Dermis microvascular lymphatic vessel endothelial cell (primary cell): ENCODE measurements at places on chromosomes 7 and 10.
A peak's percentile ranks its signal among the peaks of the same experiment; 100 is the strongest.

DNA sequence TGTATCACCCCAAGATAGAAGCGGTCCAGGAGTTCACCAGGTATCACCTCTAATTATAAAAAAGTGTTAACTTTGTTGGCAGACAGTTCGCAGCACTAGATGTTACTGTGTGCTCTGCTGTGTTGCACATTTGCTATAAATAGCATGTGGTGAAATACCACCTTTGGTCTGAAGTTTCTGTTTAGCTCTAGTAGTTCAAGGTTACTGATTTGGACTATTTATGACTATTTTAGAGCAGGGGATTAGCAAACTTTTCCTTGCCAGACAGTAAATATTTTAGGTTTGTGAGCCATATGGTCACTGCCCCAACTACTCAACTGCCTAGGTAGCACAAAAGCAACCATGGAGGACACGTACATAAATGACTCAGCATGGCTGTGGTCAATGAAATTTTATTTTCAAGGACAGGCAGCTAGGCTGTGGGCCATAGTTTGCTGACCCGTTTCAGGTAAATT lies 16.5 kb downstream of the DENND10 start:
- no peak for DNase-seq

- no peak for DNase-seq
These were observed 66.8 kb downstream of the NRP1 start for GRCh38 chr10:33267708-33268107.

DNA sequence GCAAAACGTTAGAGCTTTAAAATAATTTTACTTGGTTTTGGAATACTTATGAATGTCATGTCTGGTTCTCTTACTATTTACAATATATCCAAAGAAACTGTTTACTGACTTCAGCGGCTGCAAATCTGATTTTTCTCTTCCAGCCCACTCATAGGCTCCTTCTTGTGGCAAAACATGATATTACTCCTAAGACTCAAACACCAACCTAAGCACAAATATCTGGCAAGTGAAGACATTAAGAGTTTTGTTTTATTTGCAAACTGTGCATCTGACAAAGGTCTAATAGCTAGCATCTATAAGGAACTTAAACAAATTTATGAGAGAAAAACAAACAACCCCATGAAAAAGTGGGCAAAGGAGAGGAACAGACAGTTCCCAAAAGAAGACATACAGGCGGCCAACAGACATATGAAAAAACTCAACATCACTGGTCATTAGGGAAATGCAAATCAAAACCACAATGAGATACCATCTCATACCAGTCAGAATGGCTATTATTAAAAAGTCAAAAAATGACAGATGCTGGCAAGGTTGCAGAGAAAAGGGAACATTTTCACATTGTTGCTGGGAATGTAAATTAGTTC lies 20.3 kb upstream of the GJC3 start:
- DNase-seq: peak; percentile 26

DNA sequence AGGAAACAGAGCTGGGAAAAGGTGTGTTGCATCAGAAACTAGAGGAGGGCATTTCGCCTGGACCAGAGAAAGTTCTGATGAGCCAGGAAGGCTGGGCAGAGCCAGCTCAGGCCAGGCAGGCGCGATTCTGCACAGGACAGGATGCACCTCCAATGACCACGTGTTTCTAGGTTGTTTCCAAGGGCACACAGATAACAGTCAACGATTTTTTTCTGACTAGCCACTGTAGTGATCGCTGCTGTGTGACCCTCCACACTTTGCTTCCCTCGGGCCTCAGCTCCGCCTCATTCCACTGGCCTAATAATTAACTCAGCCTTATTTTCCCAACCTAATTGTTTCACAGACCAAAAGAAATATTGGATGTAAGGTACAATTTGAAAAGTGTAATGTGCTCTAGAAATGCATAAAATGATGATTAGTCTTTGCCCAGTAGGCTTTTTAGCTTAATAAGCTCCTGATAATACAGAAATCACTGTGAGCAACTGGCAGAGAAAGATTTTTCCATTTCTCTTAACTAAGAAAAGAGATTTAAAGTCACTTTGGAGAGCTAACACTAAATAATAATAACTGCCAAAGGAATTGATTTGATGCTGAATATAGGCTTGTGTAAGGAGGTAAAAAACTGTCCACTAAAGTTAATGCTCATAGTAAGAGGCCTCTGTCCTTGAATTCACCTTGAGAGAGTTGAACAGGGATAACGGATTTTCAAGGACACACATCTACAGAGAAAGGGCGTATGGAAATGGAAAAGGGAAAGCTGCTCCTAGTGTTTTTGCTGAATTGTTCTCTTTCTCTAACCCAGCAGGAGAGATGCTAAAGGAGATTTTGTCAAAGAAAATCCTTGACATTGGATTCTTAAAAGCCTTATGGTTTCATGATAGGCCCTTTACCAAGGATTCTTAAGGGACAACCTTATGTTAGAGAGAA lies 291.0 kb upstream of the C7orf33 start:
- DNase-seq: no peak
